ENCODE measurements at places on chromosomes 5 and 9. TPM values are rescaled to one million over a fixed set of nuclear protein-coding genes. Genes with fewer than 3 reads are reported as not detected.

Gene EFNA5
- total RNA-seq = 65.0 TPM

Gene PCDHB16
- 6.9 TPM for total RNA-seq

Gene PCDHGA9
- total RNA-seq = 2.2 TPM

Gene DCTN4
- total RNA-seq = 41.8 TPM

Gene CDK7
- total RNA-seq = 35.8 TPM

Gene FRMPD1
- 0.36 TPM for total RNA-seq

Gene PCDHGB2
- 0.94 TPM for total RNA-seq

Gene ARHGAP26
- 18.7 TPM for total RNA-seq

All from type B pancreatic cell (in vitro differentiated cells).